ENCODE measurements at places on chromosomes 4 and X.

- DNase-seq: no peak
These were observed 566 bp downstream of the CORIN start for GRCh38 chr4:47837094-47837907.

- no peak for DNase-seq
These were observed 138.0 kb downstream of the NSUN7 start for GRCh38 chr4:40887764-40888131.

DNA sequence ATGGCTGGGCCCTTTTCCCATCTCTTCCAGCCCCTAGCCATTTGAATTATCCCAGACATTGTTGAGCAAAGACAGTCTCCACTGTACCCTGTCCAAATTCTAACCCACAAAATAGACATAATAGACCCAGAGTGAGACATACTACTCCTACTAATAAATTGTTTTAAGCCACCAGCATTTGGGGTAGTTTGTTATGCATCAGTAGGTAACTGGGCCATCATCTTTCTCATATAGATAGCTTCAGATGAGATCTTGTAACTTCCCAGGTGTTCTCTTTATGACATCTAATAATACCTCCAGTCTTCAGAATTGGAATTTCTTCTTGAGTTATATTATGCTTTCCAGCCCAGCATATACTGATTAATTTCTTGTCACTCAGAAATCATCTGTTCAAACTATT is 117.2 kb upstream of the OTUD4 start:
- DNase-seq: no peak

DNA sequence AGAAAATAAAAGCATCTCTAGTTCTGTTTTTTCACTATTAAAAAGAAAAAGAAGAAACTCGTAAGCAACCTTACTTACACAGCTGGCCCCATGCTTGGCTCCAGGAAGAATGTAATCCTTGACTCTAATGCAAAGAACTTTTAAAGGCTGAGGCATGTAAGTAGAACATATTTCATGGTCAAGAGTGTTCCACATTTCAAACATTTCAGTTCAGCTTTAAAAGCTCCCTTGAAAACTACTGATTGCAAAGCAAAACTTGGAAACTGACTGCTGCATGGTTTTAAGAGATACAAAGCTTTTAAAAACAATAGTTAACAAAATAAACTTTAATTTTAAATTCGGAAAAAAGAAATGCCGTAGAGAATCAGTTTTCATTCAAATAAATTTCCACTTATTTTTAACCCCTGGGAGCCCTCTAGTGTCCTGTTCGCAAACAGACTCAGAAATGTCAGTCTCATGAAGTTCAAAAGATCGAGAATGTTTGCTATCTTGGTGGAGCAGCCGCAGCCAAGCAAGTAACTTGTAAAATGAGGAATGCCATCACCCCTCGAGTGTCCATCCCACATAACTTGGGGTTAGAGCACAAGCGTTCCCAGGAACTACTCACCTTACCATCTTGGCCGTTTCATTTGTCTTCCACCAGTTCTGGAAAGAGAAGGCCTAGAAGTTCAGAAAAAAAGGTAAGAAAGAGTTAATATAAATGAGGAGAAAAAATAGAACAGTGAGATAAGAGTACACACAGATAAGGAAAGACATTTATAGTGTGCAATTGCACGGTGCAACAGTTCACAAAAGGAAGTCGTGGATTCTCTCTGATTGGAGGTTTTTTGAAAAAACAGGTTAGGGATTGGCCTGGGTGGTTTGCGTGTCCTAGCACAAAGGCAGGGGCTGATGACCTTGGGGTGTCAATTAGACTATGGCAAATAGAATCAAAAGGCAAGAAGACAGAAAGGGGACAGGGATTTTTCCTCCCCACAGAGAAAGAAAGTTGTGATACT is at the start of gene GASK1B:
Gene GASK1B, minus strand, starts transcription at position 765 of the 998 bp plus-strand sequence. CDS start 1,650 bp downstream, outside the sequence.
- DNase-seq: peak; percentile 16

All from DMS153 (cell line).